ENCODE measurements at places on chromosomes 5 and 9. TPM values are rescaled to one million over a fixed set of nuclear protein-coding genes. Genes with fewer than 3 reads are reported as not detected.

The KCNIP1 gene
- 0.24 TPM for total RNA-seq

- H3K4me1 ChIP-seq: peaks cover 6% of the 10 kb centered on the region
- H3K36me3 ChIP-seq: no peaks in the 10 kb centered on the region
- H3K4me3 ChIP-seq: peak overlapping the region; percentile 84
- no peak for DNase-seq
Measured at GRCh38 chr5:10352430-10353240, 860 bp upstream of the MARCHF6 start.

- H3K36me3 ChIP-seq: no peaks in the 10 kb centered on the region
- H3K27me3 ChIP-seq: no peaks in the 10 kb centered on the region
- H3K4me1 ChIP-seq: no peaks in the 10 kb centered on the region
- H3K4me3 ChIP-seq: no peak overlapping the region
- DNase-seq: no peak
Measured at GRCh38 chr5:50553560-50553984, 112.5 kb upstream of the EMB start.

GRCh38 chr9:34579104-34579807 lies 10.3 kb downstream of the CNTFR start:
- no peak for DNase-seq
- peaks cover 12% of the 10 kb centered on the region for H3K4me1 ChIP-seq
- no peaks in the 10 kb centered on the region for H3K36me3 ChIP-seq

The MARCHF3 gene
- 17.7 TPM for total RNA-seq

DNA sequence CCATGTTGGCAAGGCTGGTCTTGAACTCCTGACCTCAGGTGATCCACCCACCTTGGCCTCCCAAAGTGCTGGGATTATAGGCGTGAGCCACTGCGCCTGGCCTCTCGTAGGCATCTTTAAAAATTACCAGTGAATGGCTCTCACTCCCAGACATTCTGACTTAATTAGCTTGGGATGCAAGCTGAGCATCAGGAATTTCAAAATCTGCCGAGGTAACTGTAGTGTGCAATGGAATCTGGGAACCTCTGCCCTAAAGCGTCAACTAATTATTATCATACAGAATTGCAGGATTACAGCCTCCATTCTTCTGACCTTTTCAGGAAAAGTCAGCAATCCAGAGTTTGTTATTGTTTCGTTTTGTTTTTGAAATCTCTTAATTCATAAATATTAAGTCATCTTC lies 213.4 kb upstream of the DMAC1 start:
- H3K4me1 ChIP-seq: no peaks in the 10 kb centered on the region
- H3K27ac ChIP-seq: no peak overlapping the region
- no peaks in the 10 kb centered on the region for H3K36me3 ChIP-seq
- DNase-seq: no peak
- H3K4me3 ChIP-seq: no peak overlapping the region
- no peaks in the 10 kb centered on the region for H3K27me3 ChIP-seq
